ENCODE measurements at places on chromosomes 12 and 14. TPM values are rescaled to one million over a fixed set of nuclear protein-coding genes. Genes with fewer than 3 reads are reported as not detected.

SLC7A7 gene
- total RNA-seq: 119 TPM

RNU4-1 gene
- total RNA-seq: under 0.01 TPM

OR4N5 gene
- total RNA-seq: not detected

FOXA1 gene
- 49.4 TPM for total RNA-seq

CKAP4 gene
- 52.8 TPM for total RNA-seq

IFNG-AS1 gene
- not detected for total RNA-seq

LBHD2 gene
- total RNA-seq: not detected

PLEKHD1 gene
- 1.7 TPM for total RNA-seq
